ENCODE measurements at places on chromosomes 3 and 15.

- no peak for DNase-seq
These were observed 11.4 kb downstream of the AMOTL2 start for GRCh38 chr3:134362670-134363380.

DNA sequence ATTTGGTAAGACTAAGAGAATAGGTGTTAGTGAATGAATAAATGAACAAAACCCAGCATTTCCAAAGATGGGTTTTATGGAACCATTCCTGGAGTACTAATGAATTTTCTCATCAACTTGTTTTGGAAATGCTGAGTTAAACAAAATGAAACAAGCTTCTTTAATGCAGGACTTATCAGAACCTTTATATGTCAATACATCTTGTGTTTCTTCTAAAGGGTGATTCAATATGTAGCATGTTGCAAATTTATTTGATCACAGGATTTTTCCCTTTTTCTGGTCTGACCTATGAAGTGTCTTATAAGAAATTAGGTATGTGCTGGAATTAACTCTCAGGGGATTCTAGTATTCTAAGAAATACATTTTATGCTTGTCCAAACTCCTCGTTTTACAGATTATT is 53.2 kb downstream of the EDEM1 start:
- DNase-seq = no peak

- no peak for DNase-seq
These were observed 74.4 kb upstream of the PPP2R3A start for GRCh38 chr3:135891121-135891520.

- DNase-seq = no peak
These were observed 9.9 kb downstream of the SFMBT1 start for GRCh38 chr3:53035825-53036619.

GRCh38 chr3:79467721-79468120 is 300.1 kb downstream of the ROBO1 start:
- no peak for DNase-seq

DNA sequence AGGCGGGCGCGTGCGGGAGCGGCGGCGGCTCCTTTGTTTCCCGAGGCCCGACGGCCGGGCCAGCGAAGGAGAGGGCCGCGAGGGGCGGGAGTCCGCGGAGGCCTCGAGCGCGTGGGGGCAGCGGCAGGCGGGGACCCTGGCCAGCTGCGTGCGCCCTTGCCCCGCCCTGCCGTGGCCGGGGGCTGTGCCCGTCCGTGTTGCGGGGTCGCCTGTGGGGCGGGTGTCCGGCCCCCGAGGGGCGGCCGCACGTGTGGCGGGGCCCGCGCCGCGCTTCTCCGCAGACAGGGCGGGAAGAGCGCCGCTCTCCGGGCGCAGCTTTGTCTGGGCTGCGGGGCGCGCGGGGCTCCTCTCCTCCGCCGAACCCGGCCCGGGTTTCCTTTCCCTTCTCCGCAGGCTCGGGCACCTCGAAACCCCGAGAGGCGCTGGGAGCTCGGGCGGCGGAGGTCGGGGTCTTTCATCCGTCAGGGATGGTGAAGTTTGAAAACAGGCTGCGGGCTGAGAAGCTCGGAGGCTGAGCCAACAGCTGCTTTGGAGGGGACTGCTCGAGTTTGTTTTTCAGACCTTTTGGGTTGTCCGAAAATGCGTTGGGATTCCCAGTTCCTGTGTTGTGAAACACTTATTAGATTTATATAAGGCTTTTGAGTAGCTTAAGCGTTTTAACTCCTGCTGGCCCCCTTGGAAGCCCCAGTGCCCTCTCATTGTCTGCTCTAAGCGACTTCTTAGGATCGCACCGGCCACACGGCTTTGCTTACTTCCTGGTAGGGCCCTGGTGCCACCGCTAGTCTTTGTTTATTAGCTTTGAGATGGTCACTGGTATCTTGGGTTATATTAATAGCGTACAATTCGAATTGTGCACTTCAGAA is 817 bp downstream of the USP3 start:
- peak; percentile 50 for DNase-seq

DNA sequence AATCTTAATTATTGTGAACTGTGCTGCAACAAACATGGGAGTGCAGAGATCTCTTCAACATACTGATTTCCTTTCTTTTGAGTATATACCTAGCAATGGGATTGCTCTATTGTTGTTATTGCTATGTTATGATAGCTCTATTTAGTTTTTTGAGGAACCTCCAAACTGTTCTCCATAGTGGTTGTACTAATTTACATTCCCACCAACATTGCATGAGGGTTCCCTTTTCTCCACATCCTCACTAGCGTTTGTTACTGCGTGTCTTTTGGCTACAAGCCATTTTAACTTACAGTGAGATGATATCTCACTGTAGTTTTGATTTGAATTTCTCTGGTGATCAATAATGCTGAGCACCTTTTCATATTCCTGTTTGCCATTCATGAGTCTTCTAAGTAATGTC is 45.5 kb upstream of the TNFSF10 start:
- no peak for DNase-seq

DNA sequence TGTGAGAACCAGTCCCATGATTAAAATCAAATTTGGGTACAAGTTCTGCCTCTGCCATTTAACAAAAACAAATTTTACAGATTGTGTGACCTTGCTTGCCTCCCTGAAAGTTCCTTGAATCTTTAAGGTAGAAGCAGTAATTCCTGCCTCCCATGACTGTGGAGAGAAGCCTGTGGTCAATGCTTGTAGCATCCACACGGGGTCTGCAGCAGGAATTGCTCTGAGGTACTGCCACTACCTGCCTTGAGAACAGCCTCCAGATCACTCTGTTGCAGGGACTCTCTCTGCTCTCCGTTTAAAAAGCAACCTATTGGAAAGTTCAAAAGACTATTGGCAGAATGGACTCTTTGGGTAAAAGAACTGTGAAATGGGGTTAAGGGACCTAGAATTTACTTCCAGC is 75.9 kb downstream of the SST start:
- DNase-seq = no peak

GRCh38 chr3:48679411-48680391 is 6.0 kb downstream of the NCKIPSD start:
- no peak for DNase-seq

DNA sequence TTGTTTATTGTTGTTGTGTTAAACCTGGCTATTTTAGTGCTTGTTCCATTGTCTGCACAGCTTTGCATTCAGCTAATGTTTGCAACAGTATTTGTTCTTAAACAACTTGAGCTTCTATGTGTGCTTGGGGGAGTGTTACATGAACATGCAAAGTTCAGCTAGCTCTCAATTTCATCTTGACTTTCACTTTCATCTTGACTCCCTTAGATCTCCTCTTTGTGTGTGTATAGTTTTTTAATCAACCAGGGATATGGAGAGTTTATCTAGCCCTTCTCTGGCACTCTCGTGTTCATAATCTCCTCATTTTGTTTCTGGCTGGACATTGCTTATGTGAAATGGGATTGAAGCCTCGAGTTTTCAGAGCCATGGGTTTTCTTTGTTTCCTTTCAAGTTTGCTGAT is 212.4 kb upstream of the ZBTB20 start:
- DNase-seq = no peak

GRCh38 chr3:141336672-141337522 is 31.4 kb upstream of the ZBTB38 start:
- DNase-seq = no peak

DNA sequence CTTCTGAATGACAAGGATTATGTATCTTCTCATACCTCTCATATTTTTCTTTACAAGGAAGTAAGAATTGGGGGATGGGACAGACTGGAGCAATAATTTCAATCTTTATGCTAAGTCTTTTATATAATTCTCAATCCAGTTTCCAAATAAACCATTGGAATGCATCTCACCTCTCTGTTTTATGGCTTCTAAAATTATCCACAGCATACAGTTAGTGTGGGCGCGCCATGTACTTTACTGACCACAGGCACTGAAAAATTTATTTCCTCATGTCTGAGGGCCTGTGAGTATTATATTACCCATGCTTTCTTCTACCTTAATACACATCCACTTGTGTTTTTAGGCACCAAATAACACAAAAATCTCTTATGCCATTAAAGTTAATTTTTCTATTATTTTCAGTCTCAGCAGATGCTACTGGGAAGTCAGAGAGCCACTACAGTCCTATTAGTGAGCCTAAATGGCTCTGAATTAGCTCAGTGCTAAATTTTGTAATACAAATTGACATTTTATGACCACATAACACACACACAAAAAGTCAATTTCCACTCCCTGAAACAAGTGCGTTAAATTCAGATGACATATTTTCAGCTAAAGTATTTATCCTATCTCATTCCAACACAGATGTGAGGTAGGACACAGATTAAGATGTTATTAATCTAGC is 39.3 kb downstream of the SLITRK3 start:
- DNase-seq = no peak

DNA sequence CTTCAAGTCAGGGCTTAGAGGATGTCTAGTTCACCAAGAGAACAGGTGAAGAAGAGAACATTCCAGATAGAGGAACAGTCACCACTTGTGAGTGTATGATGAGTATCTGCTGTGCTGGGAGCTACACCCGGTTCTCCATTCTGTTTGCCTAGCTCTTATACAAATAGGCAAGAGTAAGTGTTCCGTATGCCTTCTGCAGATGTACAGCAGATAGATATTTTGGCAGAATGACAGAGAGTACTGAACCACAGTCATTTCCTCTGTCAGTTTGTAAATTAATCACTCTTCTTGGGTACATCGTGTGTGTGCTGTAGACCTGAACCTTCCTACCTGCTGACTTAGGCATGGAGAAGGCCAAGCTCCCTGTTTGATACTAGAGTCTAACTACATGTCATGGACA is 108.3 kb upstream of the CTDSPL start:
- DNase-seq = no peak

- DNase-seq = no peak
These were observed 86.4 kb upstream of the WNT7A start for GRCh38 chr3:13966302-13966701.

DNA sequence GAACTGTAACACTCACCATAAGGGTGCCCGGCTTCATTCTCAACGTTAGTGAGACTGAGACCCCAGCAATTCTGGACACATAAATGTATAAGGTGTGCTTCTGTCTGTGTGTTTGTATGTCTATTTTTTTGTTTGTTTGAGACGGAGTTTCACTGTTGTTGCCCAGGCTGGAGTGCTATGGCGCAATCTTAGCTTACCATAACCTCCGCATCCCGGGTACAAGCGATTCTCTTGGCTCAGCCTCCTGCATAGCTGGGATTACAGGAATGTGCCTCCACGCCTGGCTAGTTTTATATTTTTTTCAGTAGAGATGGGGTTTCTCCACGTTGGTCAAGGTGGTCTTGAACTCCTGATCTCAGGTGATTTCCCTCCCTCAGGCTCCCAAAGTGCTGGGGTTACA is 43.3 kb upstream of the C2CD4B start:
- no peak for DNase-seq

- DNase-seq = no peak
These were observed 4.0 kb downstream of the MNS1 start for GRCh38 chr15:56460947-56461346.

- no peak for DNase-seq
These were observed 219.8 kb downstream of the UNC13C start for GRCh38 chr15:54197995-54198394.

DNA sequence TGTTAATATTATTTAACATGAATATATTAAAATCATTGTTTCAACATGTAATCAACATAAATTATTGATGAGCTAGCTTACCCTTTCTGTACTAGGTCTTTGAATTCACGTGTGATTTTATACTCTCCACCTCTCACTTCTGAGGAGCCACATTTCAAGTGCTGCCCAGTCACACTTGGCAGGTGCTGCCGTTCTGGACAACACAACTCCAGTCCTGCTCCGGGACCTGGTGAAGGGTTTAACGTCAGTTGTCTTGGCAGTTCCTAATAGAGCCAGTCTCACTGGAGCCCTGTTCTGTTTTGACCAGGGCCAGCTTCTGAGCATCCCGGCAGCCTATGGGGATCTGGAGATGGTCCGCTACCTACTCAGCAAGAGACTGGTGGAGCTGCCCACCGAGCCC is 64.1 kb downstream of the LRRK1 start:
- DNase-seq = no peak

GRCh38 chr3:86954747-86955146 is 36.2 kb downstream of the VGLL3 start:
- DNase-seq = no peak

GRCh38 chr3:71121429-71122167 is 461.9 kb downstream of the FOXP1 start:
- no peak for DNase-seq

DNA sequence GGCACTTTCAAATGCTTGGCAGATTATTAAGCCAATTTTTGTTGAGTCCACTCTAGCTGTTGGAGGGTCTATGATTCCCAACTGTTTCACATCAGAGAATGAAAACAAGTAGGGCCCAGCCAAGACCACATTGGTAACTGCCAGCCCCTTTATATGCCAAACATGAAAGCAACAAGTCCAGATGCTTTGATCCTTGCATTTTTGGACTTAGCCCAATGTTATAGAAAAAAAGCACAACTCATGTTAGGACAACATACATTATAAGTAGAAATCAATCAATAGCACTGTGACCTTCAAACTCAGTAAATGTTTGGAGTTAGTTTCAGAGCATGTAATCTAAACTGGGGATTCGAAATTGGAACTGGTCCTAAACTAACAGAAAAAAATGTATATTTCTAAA is 674.7 kb downstream of the MECOM start:
- DNase-seq = no peak

DNA sequence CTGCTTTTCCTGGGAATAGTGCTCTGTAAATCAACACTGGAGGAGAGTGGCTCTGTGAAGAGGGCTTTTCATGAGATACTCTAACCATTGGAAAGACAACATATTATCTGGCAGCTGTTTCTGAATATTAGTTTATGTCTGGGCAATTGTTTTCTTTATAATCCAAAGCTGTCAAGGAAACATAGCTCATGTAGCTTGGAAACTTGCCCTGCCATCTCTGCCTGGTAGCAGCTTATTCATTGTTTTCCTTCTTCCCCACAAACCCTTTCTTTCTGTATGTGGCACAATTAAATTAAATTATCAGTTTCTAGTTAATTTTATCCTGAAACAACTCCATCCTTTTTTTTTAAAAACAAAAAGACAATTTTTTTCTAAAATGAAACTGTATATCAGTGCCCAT is 160.0 kb downstream of the EDEM1 start:
- no peak for DNase-seq

- DNase-seq = no peak
These were observed 58.3 kb upstream of the SLC6A11 start for GRCh38 chr3:10757821-10758130.

- DNase-seq = no peak
These were observed 38.4 kb upstream of the BFSP2 start for GRCh38 chr3:133361435-133361834.

GRCh38 chr3:108486941-108487340 is 23.5 kb downstream of the MYH15 start:
- no peak for DNase-seq

GRCh38 chr15:68298882-68299381 is 21.4 kb downstream of the FEM1B start:
- DNase-seq = no peak

All from neuronal stem cell (in vitro differentiated cells).